CD4-positive, alpha-beta T cell treated with Interleukin-1 beta for 1 hour (primary cell): ENCODE measurements at places on chromosomes 11 and 22.

GRCh38 chr11:78933350-78933749, 358.7 kb upstream of the NARS2 start:
- no peak for DNase-seq

- no peak for DNase-seq
These were observed 2.0 kb downstream of the CREB3L1 start for GRCh38 chr11:46279126-46280099.

- DNase-seq = no peak
These were observed 30.2 kb upstream of the ACCSL start for GRCh38 chr11:44017443-44018126.

GRCh38 chr22:38718414-38718813, 12.7 kb downstream of the GTPBP1 start:
- DNase-seq = no peak

DNA sequence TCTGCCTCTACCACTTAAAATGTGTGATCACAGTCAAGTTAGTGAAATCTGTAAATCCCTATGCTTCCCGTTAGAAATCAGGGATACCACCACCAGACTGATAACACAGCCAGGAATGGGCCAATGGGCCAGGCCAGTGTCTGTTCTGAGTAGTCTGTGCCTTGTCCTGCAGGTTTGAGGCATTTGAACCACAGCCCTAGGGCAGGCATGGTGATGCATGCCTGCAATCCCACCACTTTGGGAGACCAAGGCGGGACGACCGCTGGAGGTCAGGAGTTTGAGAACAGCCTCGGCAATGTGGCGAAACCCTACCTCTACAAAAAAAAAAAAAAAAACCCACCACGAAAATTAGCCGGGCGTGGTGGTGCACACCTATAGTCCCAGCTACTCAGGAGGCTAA, 12.1 kb upstream of the AHNAK start:
- no peak for DNase-seq

DNA sequence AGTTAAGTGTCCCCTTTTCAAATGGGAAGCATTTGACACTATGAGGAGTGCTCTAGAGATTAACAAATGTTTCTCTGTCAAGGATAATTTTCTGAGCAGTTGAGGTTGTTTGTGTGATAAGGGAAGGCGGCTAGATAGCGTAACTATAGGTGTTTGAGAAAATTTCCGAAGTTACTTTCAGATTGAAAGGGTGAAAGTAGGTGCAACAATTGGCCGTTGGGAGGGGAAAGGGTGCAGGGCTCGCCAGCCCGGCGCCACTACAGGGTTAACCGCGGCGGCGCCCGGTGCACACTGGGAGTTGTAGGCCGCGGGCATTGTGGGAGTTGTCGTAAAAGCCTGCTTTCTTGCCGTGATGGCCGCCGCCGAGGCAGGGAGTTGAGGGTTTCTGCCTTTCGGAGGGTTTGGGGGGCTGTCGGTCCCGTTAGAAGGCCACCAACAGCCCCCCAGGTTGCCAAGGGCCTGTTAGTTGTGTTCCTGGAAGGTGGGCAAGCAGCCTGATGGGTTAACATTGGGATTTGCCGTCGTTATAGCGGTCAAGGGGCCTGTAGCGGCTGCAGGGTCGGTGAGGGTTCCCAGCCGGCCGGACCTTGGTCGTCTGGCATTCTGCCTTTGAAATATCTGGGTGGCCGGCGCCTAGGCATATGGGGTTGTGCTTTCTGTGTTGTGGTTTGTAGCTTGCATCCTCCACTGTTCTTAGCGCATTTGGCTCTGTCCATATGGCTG, 36.5 kb upstream of the HSD17B12 start:
- DNase-seq = peak; percentile 85

DNA sequence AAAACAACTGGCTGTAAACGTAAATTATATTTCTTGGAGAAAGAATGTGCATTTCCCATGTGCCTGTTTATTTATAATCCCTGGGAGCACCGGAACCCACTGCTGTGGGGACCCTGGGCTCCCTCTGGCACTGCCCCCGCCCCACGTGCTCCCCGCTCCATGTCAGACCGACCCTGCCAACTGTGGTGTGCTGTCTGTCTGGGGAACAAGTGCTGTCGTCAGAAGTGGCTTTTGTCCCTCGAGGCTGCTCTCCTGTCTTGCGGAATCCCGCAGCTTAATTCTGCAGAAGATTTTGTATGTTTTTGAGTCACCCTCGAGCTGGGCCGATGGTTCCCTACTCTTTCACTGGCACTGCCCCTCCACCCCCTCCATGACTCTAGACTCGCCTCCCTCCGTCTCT, 2.4 kb downstream of the LRRC10B start:
- DNase-seq = no peak

DNA sequence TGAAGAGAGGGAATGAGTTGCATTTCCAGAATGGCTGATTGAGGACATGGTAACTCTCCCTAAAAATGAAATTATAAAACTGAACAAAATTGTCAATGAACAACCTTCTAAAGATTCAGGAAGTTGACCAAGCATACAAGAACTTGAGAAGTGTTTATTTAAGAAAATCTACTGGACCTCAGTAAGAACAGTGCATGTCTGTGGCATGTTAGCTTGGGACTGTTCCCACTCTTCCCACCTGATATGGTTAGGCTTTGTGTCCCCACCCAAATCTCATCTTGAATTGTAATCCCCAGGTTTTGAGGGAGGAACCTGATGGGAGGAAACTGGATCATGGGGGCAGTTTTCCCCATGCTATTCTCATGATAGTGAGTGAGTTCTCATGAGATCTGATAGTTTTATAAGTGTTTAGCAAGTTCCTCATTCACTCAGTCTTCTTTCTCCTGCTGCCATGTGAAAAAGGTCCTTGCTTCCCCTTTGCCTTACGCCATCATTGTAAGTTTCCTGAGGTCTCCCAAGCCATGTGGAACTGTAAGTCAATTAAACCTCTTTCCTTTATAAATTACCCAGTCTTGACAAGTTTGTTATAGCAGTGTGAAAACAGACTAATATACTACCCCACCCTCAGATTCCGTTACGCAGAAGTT, 15.4 kb downstream of the MS4A13 start:
- DNase-seq = no peak

GRCh38 chr11:120510406-120511115, 987 bp upstream of the GRIK4 start:
- DNase-seq = no peak

GRCh38 chr11:33258631-33259205, 1.5 kb downstream of the HIPK3 start:
- peak; percentile 5 for DNase-seq

DNA sequence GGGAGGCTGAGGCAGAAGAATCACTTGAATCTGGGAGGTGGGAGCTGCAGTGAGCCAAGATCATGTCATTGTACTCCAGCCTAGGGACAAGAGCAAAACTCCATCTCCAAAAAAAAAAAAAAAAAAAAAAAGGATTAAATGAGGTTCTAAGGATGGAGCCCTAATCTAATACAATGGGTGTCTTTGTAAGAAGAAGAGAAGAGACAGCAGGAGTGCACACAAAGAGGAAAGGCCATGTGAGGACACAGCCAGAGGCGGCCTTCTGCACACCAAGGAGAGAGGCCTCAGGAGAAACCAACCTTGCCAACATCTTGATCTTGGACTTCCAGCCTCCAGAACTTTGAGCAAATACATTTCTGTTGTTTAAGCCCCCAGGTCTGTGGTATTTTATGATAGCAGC, 66.6 kb upstream of the CECR2 start:
- no peak for DNase-seq
